ENCODE measurements at places on chromosomes 2 and 18.

DNA sequence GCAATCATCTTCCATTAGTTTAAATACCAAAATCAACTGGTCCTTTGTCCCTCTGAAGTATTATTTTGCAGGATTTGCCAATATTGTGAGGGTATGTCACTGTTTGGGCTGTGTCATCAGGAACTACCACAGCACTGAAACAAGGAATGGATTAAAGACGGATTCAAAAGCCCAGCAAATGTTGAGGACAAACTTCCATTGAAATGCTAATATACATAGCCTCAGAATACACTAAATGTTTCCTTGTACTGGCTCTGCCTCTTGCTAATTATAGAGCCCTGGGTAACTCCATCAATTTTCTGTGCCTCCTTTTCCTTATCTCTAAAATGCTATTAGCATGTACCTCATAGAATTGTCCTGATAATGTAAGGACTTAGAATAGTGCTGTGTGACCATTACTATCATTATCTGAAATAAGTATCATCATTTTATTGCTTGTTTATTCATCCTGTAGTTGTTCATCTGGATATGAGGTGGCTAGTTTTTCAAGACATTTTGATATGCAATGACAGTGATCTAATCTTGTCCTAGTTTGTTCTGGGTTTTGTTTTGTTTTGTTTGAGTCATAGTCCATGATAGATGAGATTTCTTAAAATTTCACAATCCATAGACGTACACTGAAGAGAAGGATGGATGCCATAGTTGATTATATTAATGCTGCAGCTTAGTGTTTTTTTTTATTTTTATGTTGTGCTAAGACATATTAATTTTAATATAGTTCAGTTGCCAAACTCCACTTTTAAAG is 333.4 kb upstream of the KCNH7 start:
- no peak for DNase-seq

- DNase-seq = peak; percentile 52
Observed at GRCh38 chr2:232292395-232293154, 86.0 kb upstream of the ALPP start.

- DNase-seq = peak; percentile 17
Observed at GRCh38 chr2:20050104-20050645, 1.3 kb downstream of the LAPTM4A start.

DNA sequence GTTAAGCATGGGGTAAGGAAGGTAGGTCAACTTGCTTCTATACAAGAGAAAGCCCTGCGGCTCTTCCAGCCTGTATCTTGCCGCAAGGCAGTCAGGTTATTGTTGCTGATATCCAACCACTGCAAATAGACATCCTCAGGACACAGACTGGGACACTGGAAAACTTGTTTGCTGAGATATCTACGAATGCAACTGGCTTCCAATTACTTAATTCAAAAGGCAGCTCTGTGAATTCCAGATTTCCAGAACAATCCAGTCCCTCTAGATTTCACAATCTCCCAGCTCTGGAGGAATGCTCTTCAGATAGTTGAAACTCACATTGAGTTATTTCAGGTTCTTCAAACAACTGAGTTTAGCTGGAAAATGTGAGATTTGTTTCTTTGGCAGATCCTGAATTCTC is 34.6 kb upstream of the SP9 start:
- no peak for DNase-seq

- no peak for DNase-seq
Observed at GRCh38 chr2:9178110-9178903, 28.3 kb upstream of the ASAP2 start.

- no peak for DNase-seq
Observed at GRCh38 chr18:21132398-21132918, 20.8 kb upstream of the ROCK1 start.

- DNase-seq = no peak
Observed at GRCh38 chr2:74511104-74511989, 2.9 kb upstream of the TLX2 start.

GRCh38 chr18:13804305-13804704 is 19.6 kb upstream of the MC5R start:
- DNase-seq = no peak

GRCh38 chr18:27861539-27861938 is 315.4 kb downstream of the CDH2 start:
- no peak for DNase-seq

- no peak for DNase-seq
Observed at GRCh38 chr2:134260713-134261112, 6.8 kb downstream of the MGAT5 start.

- DNase-seq = peak; percentile 25
Observed at GRCh38 chr2:208025814-208026184, 472 bp upstream of the PLEKHM3 start.

DNA sequence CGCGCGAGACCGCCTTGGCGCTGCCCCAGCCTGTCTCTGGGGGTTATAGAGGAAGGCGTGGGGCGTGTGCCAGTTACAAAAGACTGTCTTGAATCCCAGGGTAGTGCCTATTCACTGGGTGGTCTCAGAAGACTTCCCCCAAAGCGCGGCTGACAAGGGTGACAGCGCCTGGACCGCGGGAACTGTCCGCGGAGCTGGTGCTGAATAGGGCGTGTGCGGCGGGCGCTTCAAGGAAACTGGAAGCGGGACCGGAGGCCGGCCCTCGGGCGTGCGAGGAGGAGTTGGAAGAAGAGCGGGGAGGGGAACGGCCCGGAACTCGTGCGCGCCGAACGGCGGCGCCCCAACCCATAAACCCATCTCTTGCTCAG is 2.3 kb downstream of the EGR4 start:
- peak; percentile 64 for DNase-seq

DNA sequence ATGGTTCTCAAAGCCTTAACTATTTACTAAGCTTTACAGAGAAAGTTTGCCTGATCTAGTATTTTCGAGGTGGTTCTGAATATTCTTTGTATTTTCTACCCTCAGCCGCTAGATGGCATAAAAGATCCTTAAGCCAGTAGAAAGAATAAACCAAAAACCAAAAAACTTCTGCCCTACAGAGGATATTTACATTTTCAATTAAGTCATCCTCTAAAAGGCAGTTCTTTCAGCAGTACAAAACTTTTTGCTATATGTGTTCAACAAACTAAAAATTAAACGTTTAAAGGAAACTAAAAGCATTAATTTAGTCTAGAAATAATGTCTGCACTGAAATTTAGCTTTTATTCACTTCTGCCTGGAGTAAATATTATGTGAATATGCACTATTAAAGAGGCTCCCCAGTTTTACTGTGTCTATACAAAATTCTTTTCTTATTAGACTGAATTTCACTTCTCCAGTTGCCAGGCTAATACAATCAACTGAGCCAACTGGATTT is 297.5 kb downstream of the PIEZO2 start:
- no peak for DNase-seq
